ENCODE measurements at places on chromosomes 4 and X.

- peak; percentile 92 for DNase-seq
Measured at GRCh38 chr4:80266253-80266901, at the start of gene FGF5. FGF5 (plus strand) TSS chr4:80266664; CDS start chr4:80266825, 161 bp downstream.

- DNase-seq, result no peak
Measured at GRCh38 chr4:4784379-4784778, 75.1 kb upstream of the MSX1 start.

DNA sequence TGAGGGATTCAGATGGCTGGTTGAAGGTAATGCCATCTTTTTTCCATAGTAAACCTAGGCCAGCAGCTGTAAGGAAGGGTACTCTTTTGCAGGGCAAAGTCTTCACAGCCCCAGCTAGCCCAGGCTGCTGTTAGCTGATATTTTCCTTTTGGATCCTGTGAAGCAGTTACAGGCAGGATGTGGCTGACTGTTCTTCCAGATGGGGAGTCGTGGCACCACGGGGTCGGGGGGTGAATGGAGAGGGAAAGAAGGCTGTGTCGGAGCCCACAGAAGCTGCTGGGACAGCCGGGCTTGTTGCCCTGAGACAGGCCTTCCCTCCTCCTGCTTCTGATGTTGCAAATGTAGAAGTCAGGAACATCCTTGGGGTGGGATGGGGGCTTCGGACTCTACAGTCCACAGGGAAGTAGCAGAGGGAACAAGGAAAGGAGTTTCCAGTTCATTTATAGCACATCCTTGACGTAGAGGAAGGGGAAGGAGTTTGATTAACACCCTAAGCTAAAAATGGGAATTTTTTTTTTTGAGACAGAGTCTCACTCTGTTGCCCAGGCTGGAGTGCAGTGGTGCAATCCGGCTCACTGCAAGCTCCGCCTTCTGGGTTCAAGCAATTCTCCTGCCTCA is 64.6 kb upstream of the TMEM150C start:
- no peak for DNase-seq

DNA sequence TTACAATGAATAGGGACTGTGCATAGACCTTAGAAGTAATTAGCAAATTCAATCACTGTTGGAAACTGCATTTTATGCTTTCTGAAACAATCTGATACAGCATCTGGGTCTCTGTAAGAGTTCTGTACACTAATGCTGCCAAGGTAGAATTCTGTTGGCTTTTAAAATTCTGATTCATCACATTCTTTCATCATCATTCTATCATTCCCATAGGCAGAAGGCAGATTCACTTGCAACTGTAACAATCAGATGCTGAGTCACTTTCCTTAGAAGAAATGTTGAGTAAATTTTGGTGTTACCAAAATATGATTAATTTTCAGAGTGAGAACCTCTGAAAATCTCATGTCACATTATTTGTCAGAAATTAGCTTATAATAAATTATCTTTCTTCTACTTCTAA is 267.2 kb downstream of the MAPK10 start:
- peak; percentile 88 for DNase-seq

DNA sequence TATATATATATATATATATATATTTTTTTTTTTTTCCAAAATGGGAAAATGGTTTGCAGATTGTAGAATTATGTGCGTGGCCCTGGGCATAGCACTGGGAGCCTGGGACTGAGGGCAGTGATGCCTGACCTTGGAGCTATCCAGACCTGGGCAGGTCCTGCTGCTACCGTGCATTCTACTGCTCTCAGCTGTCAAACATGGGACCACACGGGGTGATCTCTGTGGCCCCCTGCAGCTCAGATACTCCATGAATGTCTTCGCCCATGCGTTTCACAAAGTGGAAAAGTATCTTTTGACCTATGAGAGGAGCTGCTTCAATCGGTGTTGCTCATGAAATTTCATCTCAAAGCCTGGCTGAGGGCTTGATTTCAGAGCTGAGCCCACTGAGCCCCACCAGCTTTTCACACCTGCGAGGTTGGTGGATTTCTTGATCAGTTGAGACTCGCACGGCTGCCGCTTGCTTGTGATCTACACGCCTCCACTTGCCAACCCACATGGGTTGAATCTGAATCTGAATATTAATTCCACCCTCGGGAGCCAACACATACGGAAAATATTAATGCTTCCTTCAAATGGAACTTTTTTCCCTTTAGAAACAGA is 35.7 kb downstream of the ING2 start:
- DNase-seq, result peak; percentile 53

DNA sequence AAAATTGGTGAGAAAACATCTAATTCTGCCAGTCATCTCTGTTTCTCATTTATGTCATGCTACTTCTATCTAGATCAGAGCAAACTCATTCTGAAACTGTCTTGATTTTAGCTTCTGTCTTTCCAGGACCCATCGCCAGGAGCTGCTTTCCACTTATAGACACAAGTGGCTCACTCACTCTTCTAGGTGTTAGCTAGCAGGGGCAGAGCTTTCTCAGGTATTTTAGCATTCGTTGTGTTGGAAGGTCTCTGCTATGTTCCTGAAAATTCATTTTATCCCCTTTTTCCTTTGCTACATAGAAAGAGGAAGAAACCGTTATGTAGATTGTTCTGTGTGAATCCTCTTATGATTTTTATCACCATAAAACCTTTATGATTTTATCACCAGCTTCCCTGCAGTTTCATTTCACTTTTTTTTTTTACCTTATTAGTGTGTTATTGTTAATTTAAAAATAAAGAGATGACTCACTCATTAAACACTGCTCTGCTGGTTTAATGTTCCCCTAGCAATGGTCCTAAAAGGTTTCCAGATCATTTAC is 246.6 kb upstream of the AADAT start:
- no peak for DNase-seq

GRCh38 chrX:131216828-131217227 is 72.3 kb downstream of the IGSF1 start:
- no peak for DNase-seq

GRCh38 chrX:19556202-19556601 is 40.9 kb upstream of the MAP3K15 start:
- no peak for DNase-seq

- no peak for DNase-seq
Measured at GRCh38 chrX:151393514-151393913, 3.5 kb upstream of the VMA21 start.

- no peak for DNase-seq
Measured at GRCh38 chr4:173346074-173346473, 11.9 kb upstream of the HMGB2 start.

GRCh38 chr4:23382879-23383278 is 507.0 kb downstream of the PPARGC1A start:
- DNase-seq, result peak; percentile 23

DNA sequence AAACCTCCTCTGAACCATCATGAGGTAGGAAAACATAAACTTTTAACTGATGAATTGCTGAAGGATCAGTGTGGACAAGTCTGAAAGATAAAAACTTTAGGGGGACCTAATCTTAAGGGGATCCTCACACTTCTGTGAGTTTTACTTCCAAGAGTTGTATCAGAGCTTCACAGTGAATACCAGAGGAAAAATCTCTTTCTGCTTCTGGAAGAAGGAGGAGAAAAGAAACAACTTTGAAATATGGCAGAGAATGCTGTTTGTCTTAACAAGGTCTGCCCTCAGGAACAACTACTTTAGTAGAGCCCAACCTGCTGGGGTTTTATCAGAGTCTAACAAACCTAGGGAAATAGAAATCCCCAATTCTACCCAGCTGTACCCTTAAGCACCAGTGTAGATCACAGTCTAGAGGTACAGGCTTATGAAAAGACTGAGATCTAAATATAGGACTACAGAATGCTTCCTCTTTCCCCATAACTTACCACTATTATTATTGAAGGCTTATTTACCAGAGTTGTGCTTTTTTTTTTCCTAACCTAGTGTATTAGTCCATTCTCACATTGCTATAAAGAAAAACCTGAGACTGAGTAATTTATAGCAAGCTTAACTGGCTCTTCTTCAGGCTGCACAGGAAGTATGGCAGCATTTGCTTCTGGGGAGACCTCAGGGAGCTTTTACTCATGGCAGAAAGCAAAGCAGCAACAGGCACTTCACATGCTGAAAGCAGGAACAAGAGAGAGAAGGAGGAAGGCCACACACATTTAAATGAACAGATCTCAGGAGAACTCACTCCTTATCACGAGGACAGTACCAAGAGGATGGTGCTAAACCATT is 167.9 kb downstream of the CAMK2D start:
- no peak for DNase-seq

- peak; percentile 42 for DNase-seq
Measured at GRCh38 chrX:9342561-9343051, 122.3 kb upstream of the TBL1X start.

GRCh38 chr4:17511950-17512795 is at the start of gene QDPR:
QDPR (minus strand) TSS chr4:17512090; CDS start chr4:17512054, 36 bp downstream.
- DNase-seq, result peak; percentile 81

GRCh38 chr4:8228319-8229250 is 29.5 kb downstream of the SH3TC1 start:
- DNase-seq, result peak; percentile 93

GRCh38 chr4:39476187-39476895 is 17.5 kb downstream of the LIAS start:
- DNase-seq, result no peak

DNA sequence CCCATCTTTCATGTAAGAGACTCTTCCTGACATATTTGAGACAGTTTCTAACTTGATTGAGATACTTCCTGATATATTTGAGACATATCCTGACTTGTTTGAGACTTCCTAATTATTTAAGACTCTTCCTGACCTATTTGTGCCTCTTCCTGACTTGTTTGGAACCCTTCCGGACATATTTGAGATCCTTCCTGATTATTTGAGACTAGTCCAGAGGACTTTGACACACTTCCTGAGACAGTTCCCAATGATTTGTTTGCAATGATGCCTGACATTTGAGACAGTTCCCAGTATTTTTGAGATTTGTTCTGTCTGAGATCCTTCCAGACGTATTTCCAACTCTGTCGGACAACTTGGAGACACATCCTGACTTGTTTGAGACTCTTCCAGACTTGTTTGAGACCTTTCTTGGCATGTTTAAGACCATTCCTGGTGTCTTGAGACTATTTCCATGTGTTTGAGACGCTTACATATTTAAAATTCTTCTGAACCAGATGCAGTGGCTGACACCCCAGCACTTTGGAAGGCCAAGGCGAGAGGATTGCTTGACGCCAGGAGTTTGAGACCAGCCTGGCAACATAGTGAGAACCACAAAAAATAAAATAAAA is 118.9 kb upstream of the USP9X start:
- peak; percentile 53 for DNase-seq

DNA sequence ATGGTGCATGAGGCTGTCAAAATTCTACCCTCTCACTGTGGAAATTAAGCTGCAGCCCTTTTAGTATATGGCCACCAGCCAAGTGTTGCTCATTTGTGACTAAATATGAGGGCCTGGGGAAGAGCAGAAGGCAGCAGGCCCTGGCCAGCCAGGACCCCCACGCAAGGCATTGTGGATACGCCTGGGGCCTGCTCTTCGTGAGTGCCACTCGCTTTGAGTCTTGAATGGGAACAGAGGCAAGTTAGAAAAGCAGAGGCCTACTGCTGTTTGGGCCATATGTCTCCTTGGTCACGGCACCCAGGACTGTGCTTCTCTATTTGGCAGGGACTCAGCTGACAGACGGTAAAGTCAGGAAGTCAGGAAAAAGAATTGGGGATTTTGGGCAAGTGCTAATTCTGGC is 10.9 kb downstream of the RTL5 start:
- no peak for DNase-seq

DNA sequence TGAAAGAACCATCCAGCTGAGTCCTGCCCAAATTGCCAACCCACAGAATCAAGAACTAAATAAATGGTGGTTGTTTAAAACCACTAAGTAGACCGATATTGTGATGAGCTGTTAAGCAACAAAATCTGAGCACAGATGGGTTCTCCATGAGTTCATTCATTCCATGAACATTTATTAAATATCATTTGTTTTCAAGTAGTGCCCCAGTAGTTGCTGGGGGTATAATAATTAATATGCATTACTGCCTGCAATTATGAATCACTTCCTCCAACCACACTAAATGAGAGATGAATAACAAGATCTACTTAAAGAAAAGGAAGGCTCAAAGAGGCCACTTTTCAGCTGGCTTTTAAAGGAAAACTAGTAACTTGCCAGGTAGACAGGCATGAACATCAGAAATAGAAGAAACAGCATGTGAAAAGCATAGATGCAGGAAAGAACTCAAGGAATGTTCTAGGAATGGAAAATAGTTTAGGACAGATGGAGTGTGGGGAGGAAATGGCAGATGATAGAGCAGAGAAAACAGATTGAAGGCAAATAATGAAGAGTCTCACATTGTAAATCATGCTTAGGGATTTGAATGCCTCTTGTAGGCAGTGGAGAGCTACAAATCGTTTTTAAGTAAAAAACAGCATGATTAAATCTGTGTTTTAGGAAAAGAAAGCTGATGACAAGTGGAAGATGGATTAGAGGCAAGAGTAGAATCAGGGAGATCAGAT is 641.7 kb upstream of the DIPK2B start:
- DNase-seq, result no peak

Data from epithelial cell of esophagus (primary cell).